ENCODE measurements at places on chromosomes 13 and 19.

DNA sequence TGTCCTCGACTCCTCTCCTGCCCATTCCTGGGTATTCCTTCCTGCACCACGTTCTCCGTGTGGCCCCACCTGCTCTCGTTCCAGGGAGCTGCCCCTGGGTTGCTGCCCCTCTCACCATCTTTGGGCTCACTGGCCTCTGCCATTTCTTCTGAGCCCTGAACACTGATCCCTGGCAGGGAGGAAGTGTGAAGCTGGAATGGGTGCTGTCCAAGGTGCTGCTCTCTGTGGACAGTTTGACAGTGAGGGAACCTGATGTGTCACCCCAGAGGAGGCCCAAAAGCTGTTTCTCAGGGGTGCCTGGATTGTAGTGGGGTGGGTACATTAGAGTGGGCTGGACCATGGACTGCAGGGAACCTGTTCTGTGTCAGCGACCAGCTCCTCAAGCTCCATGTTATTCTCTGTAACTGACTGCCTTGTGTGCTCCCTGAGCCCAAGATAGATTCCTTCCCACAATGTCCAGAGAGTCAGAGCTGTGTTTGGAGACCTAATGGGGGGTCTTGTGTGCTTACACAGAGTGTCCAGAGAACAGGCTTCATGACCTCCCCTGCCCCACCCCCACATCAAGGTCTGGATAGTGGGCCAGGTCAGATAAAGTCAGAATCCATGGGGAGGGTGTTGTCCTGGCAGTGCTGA is 7.2 kb upstream of the CEACAM8 start:
- DNase-seq: peak; percentile 20

- DNase-seq: no peak
Observed at GRCh38 chr13:20178156-20178555, 14.6 kb downstream of the GJB2 start.

GRCh38 chr19:40251244-40251643 is 24.8 kb upstream of the CCNP start:
- DNase-seq: no peak

- DNase-seq: no peak
Observed at GRCh38 chr13:56182598-56182997, 958.1 kb upstream of the PRR20A start.

DNA sequence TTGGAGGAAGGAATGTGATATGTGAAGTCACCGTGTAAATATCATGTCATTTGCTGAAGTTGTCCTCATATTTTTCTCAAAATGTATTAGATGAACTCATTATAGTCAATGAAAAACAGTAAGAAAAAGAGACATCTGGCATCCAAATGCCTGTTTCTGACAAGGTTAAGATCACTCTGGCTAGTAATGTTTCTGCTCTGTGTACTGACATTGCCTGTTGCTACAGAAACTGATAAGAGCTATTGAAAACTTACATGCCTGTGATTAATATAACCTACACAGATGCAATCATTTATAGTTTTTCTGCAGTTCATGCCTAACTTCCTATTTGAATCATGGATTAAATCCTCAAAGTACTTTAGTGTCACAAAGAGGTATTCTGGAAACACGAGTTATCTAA is 249.8 kb downstream of the NBEA start:
- DNase-seq: no peak
